DND-41 (cell line): ENCODE measurements at places on chromosomes 12 and 14.
A peak's percentile ranks its signal among the peaks of the same experiment; 100 is the strongest.

- DNase-seq = peak; percentile 40
Measured at GRCh38 chr12:52007158-52007921, 594 bp downstream of the TAMALIN start.

DNA sequence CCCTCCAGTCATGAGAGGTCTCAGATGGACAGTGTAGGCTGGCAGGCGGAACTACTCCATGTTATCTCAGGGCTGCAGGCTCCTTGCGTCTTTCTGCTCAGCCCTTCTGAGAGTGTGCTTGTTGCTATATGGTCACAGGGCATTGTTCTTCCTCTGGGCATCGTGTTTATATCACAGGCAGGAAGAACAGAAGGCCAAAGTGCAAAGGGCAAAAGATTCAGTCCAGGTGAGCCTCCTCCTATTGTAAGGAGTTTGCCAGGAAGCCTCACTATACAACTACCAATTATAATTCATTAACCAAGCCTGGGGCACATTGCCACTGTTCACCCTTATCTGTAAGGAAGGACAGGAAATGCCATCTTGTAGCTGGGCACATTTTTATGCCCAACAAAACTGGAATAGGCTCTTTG, 195.5 kb upstream of the KITLG start:
- no peak for DNase-seq

DNA sequence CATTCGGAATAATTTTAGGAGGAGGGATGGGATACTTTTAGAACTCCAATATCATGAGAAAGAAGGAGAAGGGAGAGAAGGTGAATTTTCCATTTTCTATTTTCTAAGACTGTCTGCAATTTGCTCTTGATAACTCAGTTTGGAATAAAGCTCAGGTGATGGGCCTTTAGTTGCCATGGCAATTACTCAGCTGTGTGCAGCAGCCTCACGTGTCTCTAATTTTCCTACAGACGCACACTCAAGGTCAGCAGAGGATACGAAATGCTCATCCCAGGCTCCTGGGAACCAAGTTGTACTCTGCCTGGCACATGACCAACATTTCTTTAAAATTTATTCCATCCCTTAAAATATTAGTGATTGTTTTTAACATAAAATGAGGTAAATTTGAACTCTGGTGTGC, 76.7 kb downstream of the TTC8 start:
- DNase-seq = no peak

DNA sequence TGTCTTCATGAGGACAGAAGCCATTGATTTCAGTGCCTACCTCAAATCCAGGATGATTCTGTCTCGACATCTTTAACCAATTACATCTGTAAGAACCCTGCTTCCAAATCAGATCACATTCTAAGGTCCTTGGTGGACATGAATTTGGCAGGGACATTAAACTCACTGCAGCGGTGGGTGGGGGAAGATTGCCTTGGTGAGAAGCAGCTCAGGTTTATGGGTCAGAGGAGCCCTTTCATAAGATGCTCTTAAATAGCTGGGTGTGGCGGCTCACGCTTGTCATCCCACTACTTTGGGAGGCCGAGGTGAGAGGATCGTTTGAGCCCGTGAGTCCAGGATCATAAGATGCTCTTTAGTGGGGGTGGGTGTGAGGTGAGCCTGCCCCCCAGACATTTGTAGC, 42.9 kb downstream of the ELK3 start:
- DNase-seq = no peak

- no peak for DNase-seq
Measured at GRCh38 chr12:19034937-19035336, 94.6 kb upstream of the PLEKHA5 start.

GRCh38 chr14:26286081-26286912, 311.5 kb downstream of the NOVA1 start:
- DNase-seq = no peak

DNA sequence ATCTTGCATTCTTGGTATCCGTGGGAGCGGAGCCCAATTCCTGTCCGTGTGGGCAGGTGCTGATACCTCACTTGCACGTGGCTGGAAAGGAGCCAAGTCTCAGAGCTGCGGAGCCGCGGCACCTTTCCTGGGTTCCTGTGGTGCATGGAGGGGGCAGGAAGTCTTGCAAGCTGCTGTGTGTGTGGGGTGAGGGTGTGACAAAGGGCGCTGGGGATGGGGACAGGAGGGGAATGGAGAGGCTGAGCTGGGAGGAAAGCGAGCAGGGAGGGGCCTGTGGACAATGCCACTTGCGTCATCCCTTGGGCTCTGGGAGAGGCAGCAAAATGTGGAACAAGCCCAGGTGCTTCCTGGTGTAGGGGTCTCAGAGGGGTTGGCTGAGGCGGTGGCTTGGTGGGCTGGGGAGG, 86.7 kb downstream of the CALM1 start:
- DNase-seq = peak; percentile 29

GRCh38 chr12:115354007-115354890, 670.3 kb upstream of the TBX3 start:
- DNase-seq = no peak

- DNase-seq = no peak
Measured at GRCh38 chr12:34604631-34605509, 582.6 kb downstream of the ALG10 start.

DNA sequence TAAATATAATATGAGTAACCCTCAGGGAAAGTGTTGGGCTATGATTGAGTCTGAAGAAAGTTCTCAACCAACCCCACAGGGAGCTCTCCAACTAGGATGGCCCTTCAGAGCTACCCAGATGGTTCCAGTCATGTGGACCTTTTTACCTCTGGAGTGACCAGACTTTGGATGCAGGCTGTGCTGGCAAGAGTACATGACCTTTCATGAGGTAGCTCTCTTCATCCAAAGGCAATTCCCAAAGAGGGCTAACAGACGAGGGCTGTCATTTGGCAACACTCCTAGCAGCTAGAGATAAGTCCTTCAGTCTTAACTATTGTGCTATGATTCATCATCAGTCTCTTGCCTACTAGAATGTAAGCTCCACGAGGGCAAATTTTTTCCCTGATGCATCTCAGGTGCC, 75.4 kb downstream of the DUSP6 start:
- DNase-seq = no peak

GRCh38 chr12:87511371-87511770, 517.8 kb downstream of the C12orf50 start:
- no peak for DNase-seq

GRCh38 chr12:27549801-27550652, 26.0 kb downstream of the PPFIBP1 start:
- DNase-seq = no peak

DNA sequence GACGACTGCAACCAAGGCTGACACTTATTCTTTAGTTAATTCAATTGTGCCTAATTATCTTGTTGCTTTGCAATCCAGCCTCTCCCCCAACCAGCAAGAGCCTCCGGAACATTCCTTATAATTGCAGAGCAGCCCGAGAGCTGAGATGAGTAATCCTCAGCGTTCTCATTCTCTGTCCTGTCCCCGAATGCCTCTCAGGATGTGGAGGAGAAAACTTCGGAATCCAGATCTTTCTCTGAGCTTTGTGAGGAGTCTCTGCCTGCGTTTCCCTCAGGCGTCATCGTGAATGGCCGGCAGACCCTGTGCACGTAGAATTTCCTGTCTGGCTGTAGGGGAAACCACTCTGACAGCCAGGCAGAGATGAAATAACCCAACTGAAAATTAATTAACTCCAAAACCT, 160.5 kb upstream of the DIO3 start:
- DNase-seq = no peak

GRCh38 chr14:22531451-22532344, 57.3 kb downstream of the DAD1 start:
- DNase-seq = no peak

- DNase-seq = no peak
Measured at GRCh38 chr12:2582631-2583030, 212.1 kb upstream of the FKBP4 start.

GRCh38 chr12:128790221-128790620, 33.5 kb downstream of the SLC15A4 start:
- DNase-seq = no peak

GRCh38 chr12:71071536-71072097, 86.2 kb downstream of the TSPAN8 start:
- no peak for DNase-seq

DNA sequence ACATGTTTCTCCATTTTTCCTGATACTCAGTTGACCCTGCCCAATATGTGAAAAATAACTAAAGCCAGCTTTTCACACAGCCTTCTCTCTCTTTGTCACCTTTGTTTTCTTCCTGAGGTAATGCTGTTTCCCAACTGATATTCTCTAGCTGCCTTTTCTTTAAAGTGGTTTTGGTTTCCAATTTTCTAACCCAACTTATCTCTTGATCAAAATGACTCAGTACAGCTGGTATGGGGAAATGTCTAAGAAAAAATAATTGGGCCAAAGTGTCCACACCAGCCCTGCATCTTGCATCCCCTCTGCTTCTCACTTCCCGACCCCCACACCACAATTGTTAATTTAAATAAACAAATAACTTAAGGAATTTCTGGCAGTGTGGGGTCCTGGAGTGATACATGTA, 193.8 kb downstream of the SYT1 start:
- DNase-seq = no peak

DNA sequence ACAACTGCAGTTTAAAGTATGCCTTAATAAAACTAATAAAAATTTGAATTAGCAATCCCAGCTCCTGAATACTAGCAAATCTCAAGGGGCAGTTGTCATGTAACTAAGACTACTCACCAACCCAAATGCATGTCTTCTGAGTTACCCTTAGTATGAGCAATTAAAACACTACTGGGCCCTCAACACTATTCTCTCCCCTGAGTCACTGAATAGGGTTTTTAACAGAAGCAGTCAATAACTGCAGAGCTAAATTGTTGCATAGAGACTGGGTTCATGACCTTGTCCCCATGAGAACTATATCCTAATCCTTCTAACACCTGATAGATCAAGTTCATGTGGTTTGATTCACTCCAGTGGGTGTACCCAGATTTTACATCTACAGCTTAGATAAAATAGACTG, 38.8 kb downstream of the MDM1 start:
- no peak for DNase-seq

GRCh38 chr12:96029826-96030225, 5.6 kb downstream of the LTA4H start:
- no peak for DNase-seq

GRCh38 chr14:35480119-35480769, 53.7 kb upstream of the INSM2 start:
- DNase-seq = no peak

GRCh38 chr14:103803661-103804060, 43.7 kb downstream of the PPP1R13B start:
- DNase-seq = no peak

DNA sequence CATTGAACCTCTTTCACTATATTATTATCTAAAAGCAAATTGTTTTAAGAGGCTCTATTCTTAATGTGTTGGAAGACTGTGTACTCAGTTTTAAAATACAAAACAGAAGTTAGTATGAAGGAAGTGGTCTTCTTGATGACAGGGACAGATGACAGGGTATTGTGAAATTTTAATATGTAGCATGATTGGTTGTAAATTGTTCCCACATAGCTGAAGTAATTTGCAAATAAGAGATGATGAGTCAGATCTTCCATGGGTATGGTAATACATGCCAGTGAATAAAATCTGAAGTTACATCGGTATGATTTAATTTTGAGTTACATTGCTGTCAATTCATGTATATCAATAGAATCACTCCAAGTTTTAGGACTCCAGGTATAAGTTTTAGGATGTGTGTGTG, 454.8 kb downstream of the AEBP2 start:
- DNase-seq = no peak

DNA sequence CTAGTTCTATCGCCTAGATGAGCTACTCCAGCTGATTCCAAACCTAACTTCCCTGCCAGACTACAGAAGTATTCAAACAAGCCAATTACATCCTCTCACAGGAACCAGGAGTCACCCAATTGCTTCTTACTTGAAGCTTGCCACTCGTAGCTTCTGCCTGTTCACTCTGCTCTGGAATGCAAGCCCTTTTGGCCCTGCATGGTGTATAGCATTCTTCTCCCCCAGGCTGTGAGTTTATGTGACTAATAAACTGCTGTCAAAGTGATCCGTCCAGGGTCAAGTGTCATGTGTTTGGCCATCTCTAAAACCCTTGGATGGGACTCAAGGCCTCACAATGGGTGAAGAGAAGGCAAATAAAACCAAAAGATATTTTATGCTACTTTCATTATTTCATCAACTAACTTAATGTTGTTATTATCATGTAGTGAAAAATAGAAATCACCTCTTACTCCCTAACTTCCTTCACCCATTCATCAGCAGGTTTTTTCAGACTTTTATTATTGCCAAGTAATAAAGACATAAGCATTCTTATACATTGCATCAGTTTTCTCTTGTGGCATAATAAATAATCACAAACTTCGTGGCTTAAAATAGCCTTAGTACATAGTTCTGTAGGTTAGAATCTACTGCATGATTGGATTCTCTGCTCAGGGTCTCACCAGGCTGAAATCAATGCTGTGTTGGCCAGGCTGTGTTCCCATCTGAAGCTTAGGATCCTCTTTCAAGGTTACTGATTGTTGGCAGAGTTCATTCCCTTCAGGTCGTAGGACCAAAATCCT, 1981.7 kb upstream of the FLRT2 start:
- no peak for DNase-seq

DNA sequence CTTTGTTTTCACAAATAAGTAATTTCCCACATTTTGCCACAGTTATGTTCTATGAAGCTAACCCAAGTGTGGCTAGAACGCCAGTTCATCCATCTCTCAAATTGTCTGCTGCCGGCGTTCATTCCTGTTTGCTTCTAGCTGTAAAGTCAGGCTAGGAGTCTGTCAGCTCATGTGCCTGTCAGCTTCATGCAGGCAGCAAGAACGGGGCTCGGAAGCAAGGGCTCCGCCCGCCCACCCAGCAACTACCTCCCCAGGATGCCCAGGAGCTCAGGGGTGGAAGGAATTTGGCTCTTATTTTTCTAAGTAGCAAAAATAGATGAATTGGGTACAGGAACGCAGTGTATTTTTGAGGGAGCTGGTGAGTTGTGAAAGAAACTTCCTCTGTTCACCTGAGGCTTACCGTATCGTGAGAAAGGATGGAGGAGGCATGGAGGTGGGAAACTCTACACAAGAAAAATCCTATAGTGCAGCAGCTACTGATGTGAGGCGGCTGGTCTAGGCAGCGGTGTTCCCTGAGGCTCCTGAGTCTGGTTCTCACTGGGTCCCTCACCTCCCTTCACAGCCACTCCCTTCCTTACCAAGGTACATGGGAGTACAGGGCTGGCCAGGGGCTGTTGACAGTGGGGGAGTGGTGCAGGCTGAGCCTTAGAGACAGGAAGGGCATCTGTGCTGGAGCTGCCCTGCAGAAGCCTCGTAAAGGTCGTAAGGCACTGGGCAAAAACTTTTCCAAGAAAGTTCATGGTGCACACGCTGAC, 54.5 kb upstream of the AMN start:
- no peak for DNase-seq

- no peak for DNase-seq
Measured at GRCh38 chr12:2488131-2488530, 306.6 kb upstream of the FKBP4 start.
